GM12892 (cell line): ENCODE measurements at places on chromosomes 4 and X.

GRCh38 chr4:140271553-140271952 is 101.9 kb upstream of the SCOC start:
- no peak for DNase-seq

DNA sequence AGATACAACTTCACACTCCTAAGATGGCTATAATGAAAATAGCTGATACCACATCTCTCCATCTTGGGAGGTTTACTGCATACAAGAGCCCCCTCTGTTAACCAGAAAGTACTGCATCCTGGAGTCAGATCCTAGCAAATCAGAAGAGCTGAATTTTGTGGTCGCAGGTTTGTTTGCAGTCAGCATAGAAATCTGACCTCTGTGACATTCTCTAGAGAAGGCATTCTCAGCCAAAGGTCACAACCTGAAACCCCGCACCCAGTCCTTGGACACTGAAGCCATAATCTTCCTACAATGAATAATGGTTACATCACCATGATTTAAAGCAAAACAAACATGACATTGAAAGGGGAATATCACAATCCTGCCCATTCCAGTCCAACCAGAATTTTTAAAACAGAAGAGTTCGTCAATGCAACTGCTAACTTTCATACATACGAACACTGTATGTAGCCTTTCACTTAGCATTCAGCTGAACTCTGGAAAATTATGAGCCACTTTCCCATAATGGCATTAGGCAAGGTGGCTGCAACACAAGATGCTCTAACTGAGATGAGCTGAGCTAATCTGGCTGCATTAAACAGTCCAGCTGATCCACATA is 17.6 kb downstream of the HS6ST2 start:
- no peak for DNase-seq

GRCh38 chr4:71691416-71692073 is 92.3 kb downstream of the GC start:
- no peak for DNase-seq

DNA sequence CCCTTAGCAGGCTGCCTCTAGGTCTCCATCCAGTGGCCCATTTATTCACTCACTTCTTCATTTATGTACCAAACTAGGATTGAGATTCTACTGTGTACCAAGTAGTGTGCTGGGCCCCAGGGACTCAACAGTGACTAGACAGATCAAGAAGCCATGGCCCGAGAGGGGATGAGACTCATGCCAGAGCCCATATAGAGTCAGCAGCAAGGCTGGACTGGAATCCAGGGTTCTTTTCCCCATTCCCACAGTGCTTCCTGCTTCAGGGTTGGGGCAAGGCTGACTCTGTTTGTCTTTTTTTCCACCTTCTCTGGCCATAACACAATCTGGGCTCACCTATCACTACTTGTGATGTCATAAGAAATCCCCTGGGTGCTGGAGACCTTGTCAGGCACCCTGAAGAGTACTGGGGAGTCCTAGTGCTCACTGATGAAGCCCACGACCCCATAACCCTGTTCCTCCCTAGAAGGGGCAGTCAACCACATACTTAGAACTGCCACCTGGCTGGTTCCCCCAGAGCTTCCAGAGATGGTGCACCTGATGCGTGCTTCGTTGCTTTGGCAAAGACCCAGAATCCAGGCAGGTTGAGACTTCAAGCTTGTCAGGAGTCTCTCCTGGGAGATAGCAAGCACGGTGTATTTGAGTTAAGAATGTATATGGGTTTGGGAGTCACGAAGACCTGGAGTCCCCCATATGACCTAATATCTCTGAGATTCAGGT is 6.2 kb downstream of the RTL5 start:
- no peak for DNase-seq

GRCh38 chr4:18698119-18698883 is 676.7 kb upstream of the LCORL start:
- DNase-seq, result no peak

GRCh38 chrX:154074199-154074598 is 23.3 kb downstream of the MECP2 start:
- no peak for DNase-seq

DNA sequence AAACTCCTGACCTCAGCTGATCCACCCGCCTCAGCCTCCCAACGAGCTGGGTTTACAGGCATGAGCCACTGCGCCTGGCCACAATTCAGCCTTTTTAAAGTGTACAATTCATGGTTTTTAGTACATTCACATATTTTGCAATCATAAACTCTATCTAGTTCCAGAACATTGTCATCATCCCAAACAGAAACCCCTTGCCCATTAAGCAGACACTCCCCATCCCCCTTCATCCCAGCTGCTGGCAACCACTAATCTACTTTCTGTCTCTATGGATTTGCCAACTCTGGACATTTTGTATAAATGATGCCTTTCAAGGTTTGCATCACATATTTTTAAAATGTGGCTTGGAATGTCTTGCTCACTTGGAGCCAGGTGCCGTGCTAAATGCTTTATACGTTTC is 4.5 kb downstream of the CD99L2 start:
- DNase-seq, result no peak

- no peak for DNase-seq
Observed at GRCh38 chr4:77082886-77083608, 7.3 kb upstream of the CCNI start.

DNA sequence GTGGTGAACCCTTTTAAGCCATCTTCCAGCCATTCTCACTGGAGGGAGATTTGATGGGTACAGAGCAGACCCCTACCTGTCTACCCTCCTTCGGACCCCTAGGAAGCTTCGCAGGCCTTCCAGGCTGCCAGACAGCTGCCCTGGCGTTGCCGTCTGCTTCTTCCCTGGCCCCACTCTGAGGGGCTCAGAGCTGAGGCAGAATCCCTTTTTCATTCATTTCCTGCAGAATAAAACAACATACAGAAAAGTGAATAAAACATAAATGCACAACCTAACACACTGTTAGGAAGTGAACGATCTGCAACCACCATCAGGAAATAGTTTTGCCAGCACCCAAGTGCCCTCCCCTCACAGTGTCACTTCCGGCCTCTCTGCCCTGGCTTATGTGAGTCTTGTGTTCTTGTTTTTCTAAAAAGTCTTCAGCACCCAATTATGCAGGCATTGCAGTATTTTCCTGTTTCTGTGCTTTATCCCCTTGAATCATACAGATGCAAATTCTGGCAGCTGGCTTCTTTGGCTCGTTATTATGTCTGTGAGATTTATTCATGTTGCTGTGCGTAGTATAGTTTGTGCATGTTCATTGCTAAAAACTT is 5.6 kb upstream of the ADD1 start:
- no peak for DNase-seq

GRCh38 chr4:42642101-42642797 is 14.7 kb downstream of the ATP8A1 start:
- no peak for DNase-seq

GRCh38 chrX:53939127-53939526 is 105.1 kb downstream of the PHF8 start:
- DNase-seq, result no peak

GRCh38 chrX:116009861-116010710 is 160.5 kb upstream of the AGTR2 start:
- no peak for DNase-seq

GRCh38 chrX:54359408-54359807 is 1.6 kb upstream of the WNK3 start:
- no peak for DNase-seq

GRCh38 chr4:123158576-123158975 is 236.2 kb upstream of the NUDT6 start:
- DNase-seq, result no peak

GRCh38 chr4:20645236-20645635 is 55.0 kb upstream of the PACRGL start:
- DNase-seq, result no peak

DNA sequence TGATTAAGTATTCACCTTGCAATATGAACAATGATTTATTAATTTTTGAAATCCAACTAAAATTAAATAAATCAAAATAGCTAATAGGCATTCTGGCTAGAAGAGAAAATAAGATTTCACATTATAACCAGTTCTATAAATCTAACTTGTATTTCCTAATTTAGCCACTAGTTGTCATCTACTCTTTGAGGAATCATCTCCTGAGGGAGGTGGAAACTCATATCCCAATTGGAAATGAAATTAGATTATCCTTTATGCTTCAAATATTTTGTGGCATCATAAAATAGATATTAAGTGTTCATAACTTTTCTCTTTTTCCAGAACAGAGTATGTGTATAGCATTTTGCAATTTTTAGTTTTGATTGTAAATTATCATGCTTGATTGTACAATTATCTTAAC is 558.5 kb upstream of the DIAPH2 start:
- DNase-seq, result no peak

DNA sequence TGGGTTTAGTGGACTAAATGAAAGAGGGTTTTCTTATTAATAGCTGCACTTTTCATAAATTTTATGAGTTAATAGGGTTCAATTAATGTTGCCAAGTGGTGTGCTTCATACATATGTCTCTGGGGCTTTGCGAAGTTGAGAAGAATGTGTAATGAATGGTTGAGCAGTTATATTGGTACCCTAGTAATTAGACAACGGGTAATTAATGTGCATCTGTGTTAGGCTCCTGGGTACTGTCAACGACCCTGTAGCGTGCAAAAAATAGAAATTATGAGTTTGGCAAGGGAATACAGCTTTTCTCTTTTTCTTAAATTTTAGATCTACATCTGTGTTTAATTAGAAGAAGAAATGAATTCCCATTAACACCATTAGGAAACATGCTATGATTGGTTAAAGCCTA is 1027.7 kb downstream of the ARAP2 start:
- DNase-seq, result no peak

DNA sequence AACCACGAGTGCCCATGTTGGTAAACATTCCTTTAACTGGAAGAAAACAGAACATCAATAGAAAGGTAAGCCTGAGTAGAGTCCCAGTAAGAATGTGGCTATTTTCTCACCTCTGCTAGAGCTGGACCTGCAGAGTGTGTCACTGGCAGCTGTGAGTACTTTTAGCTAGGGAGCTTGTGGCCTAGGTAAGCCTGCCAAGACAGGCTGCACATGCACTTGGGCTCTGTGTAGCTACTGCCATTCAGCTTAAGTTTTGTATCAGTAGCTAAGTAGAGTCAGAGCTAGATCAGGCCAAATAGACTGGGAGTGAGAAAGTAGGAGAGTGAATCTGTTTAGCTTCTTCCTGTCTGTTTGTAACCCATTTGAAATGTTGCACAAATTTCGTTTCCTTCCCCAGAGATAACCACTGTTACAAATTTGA is 35.3 kb downstream of the RBPJ start:
- DNase-seq, result no peak

- no peak for DNase-seq
Observed at GRCh38 chr4:67680581-67681222, 20.3 kb downstream of the UBA6 start.

- DNase-seq, result no peak
Observed at GRCh38 chr4:56958111-56958517, 19.3 kb downstream of the NOA1 start.

GRCh38 chr4:120855307-120856001 is 67.1 kb downstream of the PRDM5 start:
- DNase-seq, result no peak

- no peak for DNase-seq
Observed at GRCh38 chr4:3387154-3387942, 54.4 kb upstream of the HGFAC start.

DNA sequence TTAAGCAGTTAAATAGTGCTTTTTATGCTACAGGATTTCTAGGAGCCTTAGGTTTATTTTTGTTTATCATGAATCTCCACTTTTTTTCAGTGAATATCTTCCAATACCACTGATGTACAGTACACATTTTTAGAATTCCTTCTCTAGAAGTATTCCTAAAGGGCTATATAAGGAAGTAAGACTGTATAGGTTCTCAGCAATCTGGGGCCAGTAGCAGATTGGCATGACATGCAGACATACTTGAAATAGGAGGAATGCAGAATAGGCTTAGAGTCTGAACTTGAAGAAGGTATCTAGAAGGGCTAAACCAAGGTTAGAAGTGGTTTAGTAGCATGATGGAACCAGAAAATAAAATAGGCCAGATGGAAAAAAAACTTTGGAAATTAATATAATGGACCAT is 29.8 kb downstream of the HEPH start:
- DNase-seq, result no peak

DNA sequence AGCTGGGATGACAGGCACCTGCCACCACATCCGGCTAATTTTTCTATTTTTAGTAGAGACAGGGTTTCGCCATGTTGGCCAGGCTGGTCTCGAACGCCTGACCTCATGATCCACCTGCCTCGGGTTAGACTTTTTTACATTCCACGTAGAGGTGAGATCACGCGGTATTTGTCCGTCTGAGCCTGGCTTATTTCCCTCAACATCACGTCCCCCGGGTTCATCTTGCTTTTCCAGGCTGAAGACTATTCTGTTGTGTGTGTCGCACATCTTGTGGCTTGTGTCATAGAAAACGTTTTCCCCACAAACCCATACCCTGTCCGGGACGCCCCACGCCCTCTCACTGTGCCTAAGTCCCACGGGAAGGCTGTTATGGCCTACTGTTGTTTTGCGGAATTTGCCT is 185.3 kb downstream of the CRLF2 start:
- no peak for DNase-seq

DNA sequence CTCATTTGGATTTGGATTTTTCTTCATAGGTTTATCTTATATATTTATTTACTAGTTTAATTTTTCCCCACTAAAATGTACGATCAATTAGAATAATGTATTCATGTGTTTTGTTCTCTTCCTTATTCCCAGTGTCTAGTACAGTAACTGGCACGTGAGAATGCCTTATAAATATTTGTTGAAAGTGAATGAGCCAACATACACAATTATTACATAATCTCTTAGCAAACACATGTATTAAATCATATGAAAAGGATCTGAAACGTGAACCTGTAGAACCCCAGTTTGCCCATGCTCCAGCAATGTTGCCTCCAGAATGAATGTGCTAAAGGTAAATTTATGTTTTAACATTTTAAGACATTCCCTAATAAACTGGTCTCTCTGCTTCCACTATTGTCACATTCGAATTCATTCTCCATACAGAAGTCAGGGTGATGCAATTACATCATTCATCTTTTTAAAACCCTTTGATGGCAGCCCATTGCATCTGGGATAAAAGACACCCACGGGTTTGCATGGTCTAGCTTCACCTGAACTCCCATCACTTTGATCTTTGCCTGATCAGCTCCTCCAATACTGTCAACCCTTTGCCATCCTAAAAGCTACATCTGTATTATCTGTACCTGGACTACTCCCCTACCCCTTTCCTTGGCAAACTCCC is 30.7 kb upstream of the AREG start:
- DNase-seq, result no peak

DNA sequence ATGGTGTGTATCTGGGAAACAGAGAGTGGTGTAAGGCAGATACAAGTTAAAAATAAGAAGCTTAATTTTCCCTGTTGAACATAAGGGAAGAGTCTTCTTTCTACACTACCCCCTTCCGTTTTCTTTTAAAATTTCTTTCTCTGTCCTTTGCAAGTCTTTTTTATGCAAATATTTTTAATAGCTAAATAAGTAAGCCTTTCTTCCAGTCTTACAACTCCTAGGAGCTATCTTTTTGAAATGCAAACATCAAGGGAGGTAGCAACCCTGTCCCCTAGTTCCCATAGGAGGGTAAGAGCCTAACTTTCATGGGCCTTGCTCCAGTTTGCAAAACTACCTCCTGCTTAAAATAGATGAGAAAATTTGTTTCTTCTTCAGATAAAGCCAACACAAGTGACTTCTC is 121.5 kb downstream of the MBNL3 start:
- no peak for DNase-seq
